ENCODE measurements at places on chromosomes 16 and 17.

DNA sequence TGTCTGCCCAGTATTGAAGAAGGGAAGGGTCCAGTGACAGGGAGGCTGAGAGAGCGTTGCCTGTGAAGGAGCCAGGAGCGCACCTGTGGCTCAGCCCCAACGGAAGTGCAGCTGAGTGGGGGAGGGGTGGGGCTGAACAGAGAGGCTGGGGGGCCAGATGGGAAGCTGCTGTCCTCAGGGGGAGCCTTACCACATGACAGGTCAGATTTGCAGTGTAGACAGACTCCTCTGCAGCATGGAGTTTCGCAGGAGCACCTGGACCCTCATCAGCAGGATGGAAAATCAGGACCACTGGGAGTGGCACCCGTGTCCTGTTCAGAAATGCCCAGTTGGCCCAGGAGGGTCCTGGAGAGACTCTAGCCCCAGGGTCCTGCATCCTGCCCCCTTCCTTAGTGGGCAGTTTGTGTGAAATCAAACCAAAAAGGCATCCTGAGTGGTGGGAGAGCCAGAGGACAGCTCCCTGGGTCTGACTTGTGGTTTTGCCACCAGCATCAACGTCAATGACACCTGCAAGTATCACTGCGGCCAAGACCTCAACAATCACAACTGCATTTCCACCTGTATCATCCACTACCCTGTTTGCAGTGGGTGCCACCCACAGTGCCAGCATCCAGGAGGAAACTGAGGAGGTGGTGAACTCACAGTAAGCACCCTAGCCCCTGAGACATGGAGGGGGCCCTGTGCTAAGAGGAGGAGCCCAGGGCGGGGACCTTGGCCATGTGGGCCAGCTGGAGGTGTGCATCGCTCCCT, 7.8 kb downstream of the CD300A start:
- DNase-seq, result no peak

DNA sequence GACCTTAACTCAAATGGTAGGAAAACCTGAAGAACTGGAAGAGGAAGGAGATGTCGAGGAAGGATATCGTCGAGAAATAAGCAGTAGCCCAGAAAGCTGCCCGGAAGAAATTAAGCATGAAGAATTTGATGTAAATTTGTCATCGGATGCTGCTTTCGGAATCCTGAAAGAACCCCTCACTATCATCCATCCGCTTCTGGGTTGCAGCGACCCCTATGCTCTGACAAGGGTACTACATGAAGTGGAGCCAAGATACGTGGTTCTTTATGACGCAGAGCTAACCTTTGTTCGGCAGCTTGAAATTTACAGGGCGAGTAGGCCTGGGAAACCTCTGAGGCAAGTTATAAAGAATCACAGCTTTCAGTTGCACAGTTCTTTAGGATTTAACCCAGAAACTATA, 15.5 kb downstream of the ERCC4 start:
- DNase-seq, result no peak

GRCh38 chr16:84357191-84357651, 11.1 kb upstream of the ATP2C2 start:
- no peak for DNase-seq

GRCh38 chr17:40377832-40378231, 13.3 kb upstream of the GJD3 start:
- no peak for DNase-seq

DNA sequence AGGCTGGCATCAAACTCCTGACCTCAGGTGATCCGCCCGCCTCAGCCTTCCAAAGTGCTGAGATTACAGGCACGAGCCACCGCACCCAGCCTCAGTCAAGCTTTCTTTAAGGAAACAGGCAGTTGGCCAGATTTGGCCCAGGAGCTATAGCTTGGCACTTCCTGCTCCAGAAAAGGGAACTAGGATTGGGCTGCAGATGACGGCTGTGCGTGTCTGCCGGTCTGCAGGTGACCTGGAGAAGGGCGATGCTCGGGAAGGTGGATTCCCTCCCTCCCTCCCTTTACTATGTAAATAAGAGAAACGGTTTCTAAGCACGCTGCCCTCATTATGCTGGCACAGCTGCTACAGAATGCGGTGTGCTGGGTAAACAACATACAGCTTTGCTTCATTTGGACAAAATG, 215.9 kb downstream of the RPTOR start:
- no peak for DNase-seq

GRCh38 chr17:42937712-42938596, 26.3 kb downstream of the AARSD1 start:
- no peak for DNase-seq

- no peak for DNase-seq
Observed at GRCh38 chr17:4597975-4598374, 13.6 kb downstream of the SMTNL2 start.

GRCh38 chr16:424033-424622, 1.3 kb upstream of the RAB11FIP3 start:
- DNase-seq, result no peak

- no peak for DNase-seq
Observed at GRCh38 chr17:72386619-72387237, 265.9 kb downstream of the SOX9 start.

DNA sequence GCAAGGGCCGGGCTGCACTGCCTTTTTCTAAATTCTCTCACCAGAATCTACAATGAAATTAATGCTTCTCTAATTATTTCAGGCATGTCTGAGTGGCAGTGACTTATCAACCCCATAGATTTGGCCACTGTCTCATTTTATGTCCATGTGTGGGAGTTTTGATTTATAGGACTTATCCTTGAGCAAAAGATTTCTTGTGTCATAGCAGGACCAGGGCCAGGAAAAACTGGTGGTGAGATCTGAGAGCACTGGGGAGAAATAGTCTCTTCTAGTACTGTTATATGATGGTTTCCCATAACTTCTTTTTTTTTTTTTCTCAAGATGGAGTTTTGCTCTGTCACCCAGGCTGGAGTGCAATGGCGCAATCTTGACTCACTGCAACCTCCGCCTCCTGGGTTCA, 1.5 kb upstream of the KRT23 start:
- DNase-seq, result no peak

- no peak for DNase-seq
Observed at GRCh38 chr16:87706278-87707000, 59.3 kb downstream of the KLHDC4 start.

- no peak for DNase-seq
Observed at GRCh38 chr16:15671530-15672117, 21.6 kb downstream of the NDE1 start.

DNA sequence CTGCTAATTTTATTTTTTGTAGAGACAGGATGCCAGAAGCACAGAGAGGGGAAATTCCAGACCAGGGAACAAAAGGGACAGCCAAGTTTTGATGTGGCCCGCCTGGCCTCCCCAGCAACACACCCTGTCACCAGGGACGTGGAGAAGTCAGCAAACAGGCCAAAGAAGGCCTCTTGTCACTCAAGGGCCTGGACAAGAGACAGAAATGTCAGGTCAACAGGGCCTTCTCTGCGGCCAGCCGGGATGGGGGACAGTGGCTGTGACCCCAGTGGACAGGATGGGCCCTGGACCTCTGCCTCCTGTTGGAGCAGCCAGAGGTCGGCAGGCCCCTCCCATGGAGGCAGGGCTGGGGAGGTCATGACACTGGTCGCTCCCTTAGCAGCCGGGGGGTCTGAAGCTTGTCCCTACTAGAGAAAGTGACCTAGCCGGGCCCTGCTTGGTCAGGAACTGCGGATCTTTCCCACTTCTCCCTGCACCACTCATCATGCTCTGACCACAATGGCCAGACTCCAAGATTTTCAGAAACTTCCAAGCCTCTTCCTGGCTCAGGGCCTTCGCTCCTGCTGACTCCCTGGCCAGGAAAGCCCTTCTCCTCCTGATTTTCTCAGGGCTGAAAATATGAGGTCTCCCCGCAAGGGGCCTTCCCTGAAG, 9.2 kb upstream of the TVP23A start:
- no peak for DNase-seq

DNA sequence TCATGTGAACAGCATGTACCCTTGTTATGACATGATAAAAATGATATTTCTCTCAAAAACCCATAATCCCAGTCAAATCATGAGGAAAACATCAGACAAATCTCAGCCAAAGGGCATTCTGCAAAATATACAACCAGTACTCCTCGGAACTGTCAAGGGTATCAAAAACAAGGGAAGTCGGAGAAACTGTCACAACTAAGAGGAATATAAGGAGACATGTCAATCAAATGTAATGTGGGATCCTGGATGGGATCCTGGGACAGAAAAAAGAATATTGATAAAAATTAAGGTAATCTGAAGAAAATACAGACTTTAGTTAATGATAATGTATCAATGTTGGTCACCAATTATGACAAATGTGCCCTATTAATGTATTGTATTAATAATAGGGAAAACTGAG, 15.6 kb upstream of the CDYL2 start:
- no peak for DNase-seq

- no peak for DNase-seq
Observed at GRCh38 chr16:87329436-87330256, 12.5 kb upstream of the C16orf95 start.

DNA sequence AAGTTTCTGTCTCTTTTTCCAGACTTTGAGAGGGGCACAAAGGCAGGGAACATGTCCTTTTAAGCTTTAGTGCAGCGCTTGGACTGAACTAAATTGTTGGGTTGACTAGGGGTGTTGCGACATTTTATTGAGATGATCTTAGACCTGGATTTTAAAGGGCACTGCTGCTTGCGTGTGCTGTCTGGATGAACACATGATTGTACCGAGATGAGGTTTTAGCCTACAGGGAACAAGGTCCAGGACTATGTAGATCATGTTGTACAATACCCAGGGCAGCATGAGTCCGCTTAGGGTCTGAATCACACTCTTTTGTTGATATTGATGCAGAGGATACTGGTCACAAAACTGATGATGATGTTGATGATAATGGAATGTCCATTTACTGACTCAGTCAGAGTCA, 5.2 kb upstream of the RGS9 start:
- DNase-seq, result no peak

DNA sequence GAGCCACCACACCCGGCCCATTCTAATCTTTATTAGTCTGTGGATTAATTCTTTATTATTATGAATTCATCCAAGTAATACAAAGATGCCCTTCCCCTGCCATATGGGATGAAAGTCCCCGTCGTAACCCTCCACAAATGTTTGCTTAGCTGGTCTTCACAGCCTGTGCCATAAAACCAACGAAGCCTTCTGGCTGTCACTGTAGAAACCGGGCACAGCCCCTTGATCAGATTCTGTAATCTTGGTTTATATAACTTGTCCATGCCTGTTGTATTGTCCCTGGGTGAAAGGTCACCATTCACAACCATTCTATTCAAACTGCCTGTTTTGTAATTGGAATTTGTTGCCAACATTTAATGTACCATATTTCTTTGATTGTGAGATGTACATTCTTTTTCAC, 66.5 kb downstream of the ATP2C2 start:
- no peak for DNase-seq

DNA sequence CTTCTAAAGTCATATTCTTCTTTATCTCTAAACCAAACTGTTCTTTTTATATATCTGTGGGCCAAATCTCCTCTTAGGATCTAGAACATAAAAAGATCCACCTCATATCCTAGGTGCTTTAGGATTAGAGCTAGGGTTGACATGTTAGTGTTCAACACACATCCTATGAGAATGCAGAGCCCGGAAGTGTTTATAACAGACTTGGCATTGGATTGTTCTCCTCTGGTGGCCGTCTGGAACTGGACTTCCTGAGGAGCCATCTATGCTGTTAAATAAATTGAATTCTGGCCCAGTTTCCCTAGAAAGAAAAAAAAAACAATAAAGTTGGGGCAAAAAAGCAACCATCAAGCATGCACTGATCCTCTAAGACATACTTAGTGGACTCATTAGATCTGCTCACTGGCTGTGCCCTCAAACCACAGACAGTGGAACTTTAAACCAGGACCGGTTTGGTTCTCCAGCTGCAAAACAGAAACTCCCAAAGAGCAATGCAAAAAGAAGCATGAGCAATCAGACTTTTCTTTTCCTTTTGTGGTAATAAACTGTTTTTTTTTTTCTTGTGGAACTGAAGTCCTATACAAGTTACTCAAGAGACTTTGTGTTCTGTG, 182.5 kb downstream of the ZNF18 start:
- DNase-seq, result no peak

GRCh38 chr16:87410530-87410929, 18.4 kb downstream of the MAP1LC3B start:
- DNase-seq, result no peak

DNA sequence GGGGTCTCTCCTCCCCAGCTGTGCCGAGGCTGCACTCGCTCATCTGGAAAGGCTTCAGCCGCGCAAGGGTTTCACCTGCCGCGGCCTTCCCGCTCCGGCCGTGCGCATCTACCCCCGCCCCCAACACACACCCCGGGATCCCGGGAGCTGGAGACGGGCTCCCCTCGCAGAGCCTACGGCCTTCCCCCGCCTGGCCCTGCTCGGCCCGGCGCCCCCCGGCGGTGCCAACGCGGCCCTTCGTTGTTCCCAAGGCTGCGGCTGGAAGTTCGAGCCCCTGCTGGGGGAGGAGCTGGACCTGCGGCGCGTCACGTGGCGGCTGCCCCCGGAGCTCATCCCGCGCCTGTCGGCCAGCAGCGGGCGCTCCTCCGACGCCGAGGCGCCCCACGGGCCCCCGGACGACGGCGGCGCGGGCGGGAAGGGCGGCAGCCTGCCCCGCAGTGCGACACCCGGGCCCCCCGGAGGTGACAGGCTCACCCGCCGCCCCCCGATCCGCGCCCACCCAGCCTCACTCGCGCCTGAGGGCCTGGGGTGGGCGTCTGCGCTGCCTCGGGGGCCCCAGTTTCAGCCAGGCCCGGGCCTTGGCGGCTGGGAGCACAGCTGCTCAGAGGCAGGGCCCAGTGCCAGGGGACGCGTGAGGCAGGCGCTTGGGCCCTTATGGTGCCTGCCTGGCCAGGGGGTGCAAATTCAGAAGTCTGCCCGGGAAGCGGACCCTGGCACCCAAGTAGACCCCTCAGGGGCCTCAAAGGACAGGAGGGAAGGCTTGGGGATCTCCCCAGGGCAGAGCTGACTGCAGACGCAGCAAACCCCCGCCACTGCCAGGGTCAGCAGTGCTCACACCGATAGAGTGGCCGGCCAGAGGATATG, 11.2 kb downstream of the GALK1 start:
- peak; percentile 56 for DNase-seq

DNA sequence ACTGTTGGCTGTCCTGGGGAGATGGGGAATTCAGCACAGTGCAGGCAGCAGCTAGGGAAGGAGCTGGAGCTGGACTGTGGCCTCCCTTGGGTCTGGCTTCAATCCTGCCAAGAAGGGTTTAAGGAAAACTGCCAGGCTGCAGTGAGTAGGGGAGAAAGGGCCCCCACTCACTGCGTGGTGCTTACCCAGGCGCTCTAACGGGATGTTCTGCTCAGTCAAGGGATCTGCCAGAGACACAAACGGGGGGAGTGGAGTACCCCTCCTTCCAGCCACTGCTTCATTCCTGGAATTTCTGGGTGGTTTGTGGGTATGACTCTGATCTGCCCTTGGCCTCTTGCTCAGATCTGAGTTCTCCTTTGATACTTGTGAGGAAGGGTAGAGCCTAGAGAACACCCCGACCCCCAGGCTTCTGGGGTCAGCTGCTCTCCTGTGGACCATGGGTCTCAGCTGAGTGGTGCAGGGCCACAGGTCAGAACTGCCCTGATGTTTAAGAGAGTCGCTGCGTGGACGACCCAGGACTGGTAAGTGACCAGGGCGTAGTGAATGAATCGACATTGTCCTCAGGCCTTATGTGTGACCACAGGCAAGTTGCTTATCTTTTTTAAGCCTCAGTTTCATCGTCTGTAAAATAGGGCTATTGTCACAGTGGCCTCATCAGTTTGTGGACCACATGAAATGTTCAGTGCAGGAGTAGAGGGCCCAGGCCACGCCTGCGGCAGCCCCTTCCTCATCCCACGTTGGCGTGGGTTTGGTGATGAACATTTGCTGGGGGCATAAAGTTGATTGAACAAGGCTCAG, 9.6 kb downstream of the CRISPLD2 start:
- DNase-seq, result no peak

- DNase-seq, result no peak
Observed at GRCh38 chr16:50664270-50664669, 16.8 kb downstream of the SNX20 start.

Measured in stimulated activated CD8-positive, alpha-beta memory T cell treated with anti-CD3 and anti-CD28 coated beads, Interleukin-2, amount 100 ng/mL, for 1 hour (primary cell).